ENCODE measurements at places on chromosomes 2 and 18.

DNA sequence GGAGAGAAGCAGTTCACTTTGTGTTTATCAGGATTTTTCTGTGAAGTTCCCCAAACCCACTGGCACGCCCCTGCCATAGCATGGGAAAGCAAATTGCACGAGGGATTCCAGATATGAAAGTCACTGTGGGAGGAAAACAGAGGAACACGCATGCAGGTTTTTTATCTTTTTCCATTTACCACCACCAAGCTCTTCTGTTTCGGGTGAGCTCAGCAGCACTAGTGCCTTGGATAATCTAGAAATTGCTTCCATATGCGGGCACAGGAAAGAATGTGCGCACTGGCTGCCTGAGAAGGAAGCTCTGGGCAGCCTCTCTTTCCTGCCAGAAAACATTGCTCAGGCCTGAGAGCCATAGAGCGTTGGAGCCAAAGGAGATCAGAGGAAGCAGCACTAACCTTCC, 65.9 kb upstream of the WIPF1 start:
- DNase-seq, result no peak

DNA sequence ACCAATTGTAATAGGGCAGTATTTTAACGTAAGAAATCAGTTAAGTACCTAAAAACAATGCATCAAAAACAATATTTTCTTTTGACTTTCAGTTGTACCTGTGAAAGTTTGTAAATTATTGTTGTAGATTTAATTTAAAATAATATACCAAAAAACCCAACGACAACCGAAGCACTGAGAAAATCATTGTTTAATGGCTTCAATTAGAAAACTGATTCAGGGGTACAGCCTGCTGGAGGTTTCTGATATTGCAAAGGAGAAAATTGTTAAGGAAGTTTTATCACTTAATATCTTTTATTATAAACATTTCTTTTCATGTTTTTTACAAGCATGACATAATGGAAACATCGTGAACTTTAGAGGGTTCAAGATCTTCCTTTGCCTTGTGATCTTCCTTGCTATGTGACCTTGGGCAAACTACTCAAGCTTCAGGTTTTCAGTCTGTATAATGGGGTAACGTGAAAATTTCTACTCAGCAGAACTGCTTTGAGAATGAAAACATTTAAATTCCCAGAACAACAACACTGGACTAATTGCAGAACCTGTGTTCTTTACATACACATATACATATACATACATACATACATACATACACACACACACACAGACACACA, 76.3 kb upstream of the GLS start:
- DNase-seq, result no peak

DNA sequence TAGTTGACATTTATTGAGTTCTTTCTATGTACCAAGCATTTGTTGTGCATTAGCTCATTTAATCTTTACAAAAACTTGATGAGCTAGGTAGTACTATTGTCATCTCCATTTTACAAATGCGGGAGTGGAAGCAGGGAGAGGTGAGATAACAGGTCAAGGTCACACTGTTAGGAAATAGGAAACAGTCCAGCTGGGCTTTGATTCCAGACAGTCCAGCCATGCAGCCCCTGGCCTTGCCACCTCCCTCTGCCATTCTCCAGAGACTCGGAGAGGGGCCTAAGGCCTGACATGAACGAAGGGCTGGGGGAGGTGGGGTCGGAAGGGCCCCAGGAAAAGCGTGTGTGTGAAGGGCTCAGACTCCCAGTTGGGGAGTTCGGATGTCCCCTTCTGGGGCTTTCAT, 55.6 kb downstream of the ODC1 start:
- no peak for DNase-seq

GRCh38 chr2:219430633-219431615, 3.7 kb upstream of the SPEG start:
- DNase-seq, result no peak

- DNase-seq, result no peak
Observed at GRCh38 chr2:66573416-66573815, 138.5 kb downstream of the MEIS1 start.

GRCh38 chr2:43481927-43482542, 113.8 kb downstream of the THADA start:
- no peak for DNase-seq

DNA sequence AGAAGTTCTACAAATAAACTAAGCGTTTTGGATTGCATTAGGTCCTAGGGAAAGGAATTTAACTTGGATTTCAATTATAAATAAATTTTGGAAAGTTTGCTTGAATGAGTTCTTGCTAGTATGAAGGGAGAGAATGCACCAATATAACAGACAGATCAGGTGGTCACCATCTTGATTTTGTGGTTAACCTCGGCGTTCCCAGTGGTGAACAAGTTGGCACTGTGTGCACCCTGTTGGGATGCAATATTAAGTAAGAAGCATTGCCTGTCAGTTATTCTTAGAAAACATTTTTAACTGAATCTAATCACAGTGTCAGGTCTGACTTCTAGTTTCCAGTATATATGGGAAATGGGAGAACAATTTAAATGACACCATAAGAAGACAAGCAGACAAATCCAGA, 673.4 kb downstream of the SLC4A3 start:
- no peak for DNase-seq

DNA sequence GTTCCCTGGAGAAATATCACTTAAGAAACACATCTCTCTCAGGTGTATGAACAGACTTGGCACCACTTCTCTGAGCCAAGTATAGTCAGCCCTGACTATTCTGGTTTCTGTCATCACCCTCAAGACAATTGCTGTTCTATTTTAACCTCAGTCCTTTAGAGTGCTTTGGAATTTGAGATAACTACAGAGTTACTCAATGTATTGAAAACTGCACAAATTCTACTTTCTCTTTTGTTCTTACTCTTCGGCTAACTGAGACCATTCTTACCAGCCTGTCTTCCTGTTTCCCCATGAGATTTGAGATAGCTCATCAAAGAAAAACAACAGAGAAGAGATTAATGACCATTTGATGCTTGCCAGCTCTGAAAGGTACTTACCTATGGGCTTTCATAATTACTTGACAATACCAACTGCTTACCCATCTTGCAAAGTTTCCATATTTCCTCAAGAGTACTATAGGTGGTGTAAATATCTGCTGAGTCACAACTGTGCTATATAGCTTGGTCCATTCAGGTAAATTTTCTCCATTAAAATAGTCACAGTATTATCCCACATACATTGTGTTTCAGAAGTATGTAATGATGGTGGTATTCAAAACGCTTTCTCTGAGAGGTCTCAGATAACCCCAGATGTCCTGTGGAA, 467.5 kb upstream of the CHST9 start:
- no peak for DNase-seq

GRCh38 chr2:230991598-230991997, 4.3 kb upstream of the SPATA3 start:
- DNase-seq, result no peak

GRCh38 chr2:156445296-156446220, 9.4 kb downstream of the GPD2 start:
- no peak for DNase-seq

GRCh38 chr18:26091047-26091630, 726 bp upstream of the SS18 start:
- DNase-seq, result no peak

DNA sequence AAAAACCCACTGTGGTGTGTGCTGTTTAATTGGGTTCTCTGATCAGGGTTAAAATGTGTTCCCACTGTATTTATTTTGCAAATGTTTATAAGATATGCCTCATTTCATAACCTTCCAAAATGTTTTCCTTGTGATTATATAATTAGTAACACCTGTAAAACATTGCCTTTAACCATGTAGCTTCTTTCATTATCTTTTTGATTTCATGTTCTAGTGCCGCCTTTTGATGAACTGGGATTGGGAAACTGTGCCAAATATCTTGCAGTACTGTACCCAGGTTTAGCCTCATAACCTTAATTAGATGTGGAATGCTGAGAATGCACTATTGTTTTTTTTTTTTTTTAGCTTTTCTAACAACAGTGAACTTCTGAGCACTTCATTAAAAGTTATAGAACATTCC, 96.9 kb downstream of the TANC1 start:
- no peak for DNase-seq

GRCh38 chr18:27762054-27762453, 414.9 kb downstream of the CDH2 start:
- no peak for DNase-seq

- DNase-seq, result no peak
Observed at GRCh38 chr2:217489145-217489960, 513.4 kb downstream of the TNS1 start.

GRCh38 chr2:128805237-128805636, 486.6 kb upstream of the HS6ST1 start:
- DNase-seq, result no peak

- DNase-seq, result no peak
Observed at GRCh38 chr2:13662055-13662454, 945.3 kb downstream of the TRIB2 start.

DNA sequence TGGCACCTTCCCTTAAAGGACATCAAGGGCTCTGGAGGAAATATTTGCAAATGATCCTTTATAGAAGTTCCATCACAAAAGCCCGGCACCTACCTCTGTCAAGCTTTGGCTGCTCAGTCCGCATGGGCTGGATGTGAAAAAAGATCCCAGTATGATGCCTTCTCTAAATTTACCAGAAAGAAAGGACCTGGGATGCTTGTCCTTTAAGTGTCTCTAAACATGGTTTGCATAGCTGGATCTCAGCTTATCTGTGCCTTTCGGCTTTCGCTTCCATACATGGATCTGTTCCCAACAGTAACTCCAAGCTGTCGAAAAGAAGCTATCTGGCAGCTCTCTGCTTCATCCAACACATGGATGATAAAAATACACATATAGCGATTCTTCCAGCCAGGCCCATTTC, 60.4 kb upstream of the SLC8A1 start:
- DNase-seq, result no peak

- no peak for DNase-seq
Observed at GRCh38 chr2:152171718-152172117, 3.8 kb downstream of the STAM2 start.

DNA sequence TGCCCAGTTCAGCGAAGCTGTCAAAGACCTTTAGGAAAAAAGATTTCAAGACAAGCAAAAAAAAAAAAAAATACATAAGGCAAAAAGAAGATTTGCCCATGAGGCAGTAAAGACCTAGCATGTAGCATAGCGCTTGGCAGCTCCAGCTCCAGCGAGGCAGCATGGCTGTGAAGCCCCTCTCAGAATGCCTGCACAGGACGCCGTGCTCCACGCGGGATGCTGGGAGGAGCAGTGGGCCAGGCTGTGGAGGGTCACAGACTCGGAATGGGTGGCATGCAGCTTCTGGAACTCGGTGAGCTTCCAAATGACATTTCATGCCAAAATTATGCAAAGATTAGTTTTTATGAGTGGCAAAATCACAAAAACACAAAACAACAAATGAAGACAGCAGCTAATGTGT, 267.3 kb downstream of the ZNF516 start:
- no peak for DNase-seq

- no peak for DNase-seq
Observed at GRCh38 chr2:196944570-196944969, 18.1 kb upstream of the PGAP1 start.

GRCh38 chr2:133568598-133568997, 335 bp upstream of the NCKAP5 start:
- DNase-seq, result no peak

DNA sequence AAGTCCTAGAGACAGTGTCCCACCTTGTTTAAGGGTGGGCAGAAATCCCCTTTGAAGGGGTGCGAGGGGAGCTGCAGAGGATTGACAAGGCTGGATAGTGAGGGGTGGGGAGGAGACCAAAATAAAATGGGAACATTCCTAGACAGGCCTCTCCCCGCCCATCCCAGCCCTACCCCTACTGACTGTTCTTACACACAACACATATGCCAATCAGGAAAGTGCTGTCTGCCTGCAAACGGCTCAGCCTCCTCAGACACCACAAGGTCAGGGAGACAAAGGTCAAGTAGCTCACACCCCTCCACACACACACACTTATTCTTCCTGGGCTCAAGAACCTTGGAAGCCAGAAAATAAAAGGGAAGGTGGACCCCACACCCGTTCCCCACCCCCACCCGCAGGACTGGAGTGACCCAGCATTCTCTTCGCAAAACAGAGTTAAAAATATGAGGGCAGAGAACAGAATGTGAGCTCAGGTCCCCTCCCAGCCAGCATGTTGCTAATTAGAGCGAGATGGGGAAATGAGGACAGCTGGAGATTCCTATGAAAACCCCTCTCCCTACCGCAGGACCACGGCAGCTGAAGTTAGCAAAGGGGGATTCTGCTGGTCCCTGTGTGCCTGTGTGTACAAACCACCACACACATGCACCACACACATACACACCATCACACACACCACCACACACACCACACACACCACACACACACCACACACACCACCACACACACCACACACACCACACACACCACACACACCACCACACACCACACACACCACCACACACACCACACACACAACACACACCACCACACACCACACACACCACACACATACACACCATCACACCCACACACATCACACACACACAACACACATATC, 197.8 kb downstream of the TNS1 start:
- no peak for DNase-seq

DNA sequence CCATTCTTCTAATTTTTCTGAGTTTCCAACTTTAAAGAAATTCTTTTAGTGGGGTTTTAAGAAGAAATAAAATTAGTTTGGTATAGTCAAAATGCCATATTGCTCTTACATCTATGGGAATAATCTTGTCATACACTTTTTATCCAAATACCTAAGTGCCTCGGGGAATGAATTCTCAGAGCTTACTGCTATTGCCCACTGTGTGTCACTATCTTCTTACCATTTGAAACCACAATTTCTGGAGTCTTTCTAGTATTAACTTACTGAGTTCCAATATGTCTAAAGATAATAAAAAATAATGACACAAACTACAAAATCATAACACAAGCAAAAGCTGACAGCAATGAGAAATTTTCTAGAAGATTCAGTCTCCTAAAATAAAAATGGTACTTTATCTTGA, 23.7 kb upstream of the DNAH6 start:
- DNase-seq, result no peak

DNA sequence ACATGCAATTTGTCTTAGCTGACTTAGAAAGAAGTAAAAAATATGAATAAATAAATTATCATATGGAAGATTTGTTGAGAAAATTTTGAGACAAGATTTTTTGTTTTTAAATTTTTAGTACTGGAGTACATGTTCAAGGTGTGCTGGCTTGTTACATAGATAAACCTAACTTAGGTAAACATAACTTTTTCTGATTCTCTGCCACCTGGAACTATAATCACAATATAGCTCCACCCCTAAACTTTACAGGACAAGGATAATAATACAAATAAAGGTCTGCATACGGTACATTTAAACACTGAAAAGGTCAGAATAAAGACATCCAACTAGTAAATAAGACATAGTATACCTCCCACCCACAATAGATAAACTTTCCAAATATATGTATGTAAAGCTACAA, 330.5 kb downstream of the LRRTM4 start:
- DNase-seq, result no peak

All from activated CD4-positive, alpha-beta T cell treated with anti-CD3 and anti-CD28 coated beads, Interleukin-2, amount 50 U/mL, for 24 hours (primary cell).